Natural killer cell treated with Interleukin-12 subunit alpha and Interleukin-12 subunit beta and Interleukin-15 and Interleukin-18, amount 100 ng/mL, for 72 hours (primary cell): ENCODE measurements at places on chromosomes 3 and 15.

- DNase-seq, result no peak
These were observed 5.1 kb downstream of the PPP1R2 start for GRCh38 chr3:195537995-195538394.

GRCh38 chr3:171672124-171672523 is 138.2 kb downstream of the PLD1 start:
- DNase-seq, result no peak

DNA sequence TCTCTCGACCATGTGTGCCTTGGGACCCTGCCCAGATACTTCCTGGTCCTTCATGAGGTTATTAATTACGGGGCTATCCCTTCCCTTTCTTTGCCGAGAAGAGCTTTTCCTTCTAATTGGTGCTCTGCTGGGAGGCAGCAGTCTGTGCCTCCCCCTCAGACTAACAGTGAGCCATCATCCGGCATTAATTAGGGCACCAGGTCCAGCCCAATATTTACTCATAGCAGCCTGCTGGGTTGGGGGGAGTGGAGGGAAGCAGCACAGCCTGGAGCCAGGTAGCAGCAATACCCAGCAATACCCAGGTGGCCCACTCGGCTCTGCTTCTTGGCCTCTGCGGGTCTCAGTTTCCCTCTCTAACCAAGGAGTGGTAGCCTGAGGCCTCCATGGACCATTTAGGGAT is 20.1 kb downstream of the CACNA2D2 start:
- no peak for DNase-seq

- no peak for DNase-seq
These were observed 105.5 kb upstream of the IL12A start for GRCh38 chr3:159882790-159883779.

DNA sequence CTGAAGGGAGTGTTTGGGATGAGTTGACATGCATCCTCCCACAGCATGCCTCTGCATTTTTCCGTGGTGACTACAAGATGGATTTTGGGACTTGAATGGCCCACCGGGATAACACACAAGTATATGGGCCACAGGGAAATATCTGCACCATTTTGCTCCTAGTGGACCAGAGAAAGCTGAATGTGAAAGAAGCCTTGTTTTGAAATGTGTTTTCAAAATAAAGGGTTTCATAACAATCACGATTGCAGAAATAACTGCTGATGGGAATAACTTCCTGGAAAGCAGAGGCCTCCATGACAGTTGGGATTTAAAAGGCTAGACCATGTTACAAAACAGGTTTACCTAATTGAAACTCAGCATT is 77.5 kb upstream of the PRR23C start:
- no peak for DNase-seq
